NCI-H1417 treated with DMSO at 0.1 percent for 48 hours (cell line): ENCODE measurements at places on chromosomes 11 and 22.
A peak's percentile ranks its signal among the peaks of the same experiment; 100 is the strongest.

- no peak for DNase-seq
These were observed 322.7 kb upstream of the LARGE1 start for GRCh38 chr22:34243023-34243422.

DNA sequence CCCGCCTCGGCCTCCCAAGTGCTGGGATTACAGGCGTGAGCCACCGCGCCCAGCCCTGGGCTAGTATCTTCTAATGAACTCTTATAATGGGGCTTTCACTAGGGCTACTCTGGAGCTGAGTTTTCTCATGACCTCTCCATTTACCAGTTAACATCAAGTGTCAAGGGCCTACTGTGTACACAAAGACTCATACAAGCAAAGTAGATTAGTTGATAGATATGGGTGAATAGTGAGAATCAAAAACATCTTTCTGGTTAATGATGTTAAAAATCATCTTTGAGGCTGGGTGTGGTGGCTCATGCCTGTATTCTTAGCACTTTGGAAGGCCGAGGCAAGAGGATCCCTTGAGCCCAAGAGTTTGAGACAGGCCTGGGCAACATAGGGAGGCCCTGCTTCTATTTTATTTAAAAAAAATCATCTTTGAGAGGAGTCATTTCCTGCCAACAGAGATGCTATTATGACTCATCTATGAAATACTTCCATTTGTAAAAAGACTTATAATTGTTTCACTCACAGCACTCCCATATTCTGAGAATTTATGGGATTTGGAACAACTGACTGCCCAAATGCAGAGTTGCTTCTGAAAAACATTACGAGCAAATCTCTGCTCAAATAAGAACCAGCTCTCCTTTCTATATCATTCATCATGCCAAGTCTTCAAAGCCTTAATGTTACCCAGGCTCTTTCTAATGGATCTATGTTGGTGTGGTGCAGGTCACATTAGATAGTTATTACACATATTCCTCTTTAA is 57.0 kb downstream of the GDPD4 start:
- DNase-seq: no peak

- no peak for DNase-seq
These were observed 9.5 kb downstream of the SLC16A8 start for GRCh38 chr22:38074181-38075104.

GRCh38 chr11:117882311-117882905 is 6.0 kb upstream of the FXYD6 start:
- DNase-seq: peak; percentile 35

DNA sequence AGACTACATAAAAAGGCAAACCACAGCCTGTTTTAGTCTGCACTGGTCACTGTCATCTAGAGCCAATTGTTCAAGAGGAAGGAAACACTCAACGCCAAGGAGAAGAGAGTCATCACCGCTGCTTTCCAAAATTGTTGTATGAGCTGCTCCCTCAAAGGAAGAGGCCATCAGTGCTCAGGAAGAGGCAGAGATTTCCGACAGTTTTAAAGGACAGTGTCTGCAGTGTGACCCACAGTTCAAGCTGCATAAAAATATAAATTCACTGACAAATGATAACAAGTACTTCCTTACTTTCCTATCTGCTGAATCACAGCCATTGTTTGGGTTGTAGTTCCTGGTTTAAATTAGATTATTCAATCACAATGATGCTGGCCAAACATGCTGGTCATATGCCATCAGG is 16.4 kb downstream of the PRCP start:
- no peak for DNase-seq

DNA sequence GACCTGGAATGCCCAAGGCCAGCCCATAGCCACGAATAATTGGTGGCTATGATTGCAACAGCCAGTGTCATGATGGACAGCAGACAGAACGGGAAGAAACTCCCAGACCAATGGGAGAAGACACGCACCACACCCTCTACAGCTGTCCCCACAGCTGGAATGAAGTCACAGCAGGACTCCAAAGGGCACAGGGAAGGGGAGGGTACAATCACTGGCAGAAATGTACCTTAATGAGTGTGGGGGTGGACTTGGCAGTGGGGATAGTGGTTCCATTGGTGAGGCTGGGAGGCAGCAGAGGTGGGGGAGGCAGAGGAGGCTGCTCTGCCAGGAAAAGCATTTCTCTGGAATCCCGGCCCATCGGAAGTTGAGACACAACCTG is 52.9 kb downstream of the SGSM3 start:
- no peak for DNase-seq

DNA sequence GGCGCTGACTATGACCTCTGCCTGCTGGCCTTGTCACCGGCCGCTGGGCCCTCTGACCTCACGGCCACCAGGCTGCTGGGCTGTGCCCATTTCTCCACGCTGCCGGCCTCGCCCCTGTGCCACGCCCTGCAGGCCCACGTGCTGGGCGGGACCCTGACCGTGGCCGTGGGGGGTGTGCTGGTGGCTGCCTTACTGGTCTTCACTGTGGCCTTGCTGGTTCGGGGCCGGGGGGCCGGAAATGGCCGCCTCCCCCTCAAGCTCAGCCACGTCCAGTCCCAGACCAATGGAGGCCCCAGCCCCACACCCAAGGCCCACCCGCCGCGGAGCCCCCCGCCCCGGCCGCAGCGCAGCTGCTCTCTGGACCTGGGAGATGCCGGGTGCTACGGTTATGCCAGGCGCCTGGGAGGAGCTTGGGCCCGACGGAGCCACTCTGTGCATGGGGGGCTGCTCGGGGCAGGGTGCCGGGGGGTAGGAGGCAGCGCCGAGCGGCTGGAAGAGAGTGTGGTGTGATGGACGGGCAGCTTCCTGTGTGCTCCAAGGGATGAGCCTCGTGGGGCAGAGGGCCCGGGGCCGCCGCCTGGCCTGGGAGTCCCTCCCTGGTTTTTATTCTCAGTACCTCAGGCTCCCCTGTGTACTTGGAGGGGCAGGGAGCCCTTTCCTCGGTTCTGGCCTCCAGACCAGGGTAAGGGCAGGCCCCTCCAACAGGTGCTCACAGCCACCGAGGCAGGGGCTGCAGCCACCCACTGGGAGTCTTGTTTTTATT is 3.0 kb downstream of the LRFN4 start:
- DNase-seq: no peak

DNA sequence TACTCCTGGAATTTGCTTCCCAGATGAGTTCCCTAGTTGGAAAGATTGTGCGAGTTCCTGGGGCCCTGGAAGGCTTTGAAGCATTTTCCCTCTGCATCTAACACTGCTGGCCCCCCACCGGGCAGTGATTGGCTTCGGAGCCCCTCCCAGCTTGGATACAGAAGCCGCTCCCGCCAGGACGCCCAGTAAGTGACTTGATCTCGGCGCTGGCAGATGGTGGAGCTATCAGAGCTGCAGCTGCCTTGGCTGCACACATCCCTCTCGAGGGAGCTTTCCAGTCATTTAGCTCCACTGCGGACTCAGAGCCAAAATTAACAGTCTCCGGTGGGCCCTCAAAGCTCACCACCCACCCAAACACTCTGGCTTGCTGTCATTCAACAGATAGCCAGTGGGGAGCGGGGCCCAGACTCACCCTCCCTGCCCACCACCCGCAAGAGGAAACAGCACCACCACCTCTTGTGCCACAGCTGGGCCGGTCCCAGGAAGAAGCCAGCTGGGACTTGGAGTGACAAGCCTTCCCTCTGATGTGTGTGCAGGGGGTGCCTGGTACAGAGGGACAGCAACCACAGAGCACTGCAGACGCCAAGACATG is 162.3 kb downstream of the TRIM29 start:
- DNase-seq: no peak

DNA sequence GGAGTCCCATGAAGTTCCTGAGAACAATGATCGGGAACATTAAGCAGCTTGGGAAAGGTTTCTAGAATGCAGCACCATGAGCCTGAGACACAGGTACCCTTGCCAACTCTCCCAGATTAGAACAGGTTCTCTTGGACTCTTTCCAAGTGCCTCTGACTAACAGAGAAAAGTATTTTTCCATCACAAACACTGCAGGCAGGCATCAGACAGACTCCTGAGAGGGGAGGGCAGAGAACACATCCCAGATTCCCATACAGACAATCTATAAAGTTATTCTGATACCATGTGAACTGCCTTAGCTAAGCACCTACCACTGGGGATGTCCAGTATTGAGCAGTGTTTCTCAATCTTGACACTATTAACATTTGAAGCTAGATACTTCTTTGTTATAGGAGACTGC is 27.3 kb downstream of the SERGEF start:
- no peak for DNase-seq

DNA sequence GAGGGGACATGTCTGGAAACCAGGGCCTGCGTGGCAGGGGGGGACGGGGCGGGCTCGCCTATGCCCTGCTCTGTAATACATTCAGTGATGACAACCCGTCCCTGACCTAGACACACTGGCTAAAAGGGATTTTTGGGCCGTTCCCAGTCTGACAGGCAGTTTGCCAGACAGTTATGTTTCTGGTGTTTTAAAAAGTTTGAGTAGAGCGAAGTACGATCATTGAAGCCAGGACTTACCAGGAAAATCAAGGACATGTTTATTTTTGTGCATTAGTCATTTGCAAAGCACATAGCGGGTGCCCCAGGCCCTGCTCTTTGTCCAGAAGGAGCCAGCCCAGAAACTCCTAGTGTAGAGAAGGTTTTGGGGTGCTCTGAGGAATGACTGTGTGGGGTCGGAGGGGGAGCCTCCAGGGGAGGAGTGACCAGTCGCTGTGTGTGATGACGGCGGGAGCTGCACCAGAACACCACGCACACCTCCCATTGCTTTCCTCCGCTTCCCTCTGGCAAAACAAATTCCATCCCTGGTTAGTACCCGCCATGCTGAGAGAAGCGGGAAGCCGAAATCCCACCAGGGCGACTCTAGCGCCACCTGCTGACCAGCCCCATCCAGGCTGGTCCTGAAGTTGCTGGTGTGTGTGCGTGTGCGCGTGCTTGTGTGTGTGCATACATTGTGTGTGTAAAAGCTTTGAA is 50.8 kb downstream of the FBLN1 start:
- DNase-seq: peak; percentile 5

- DNase-seq: no peak
These were observed 22.0 kb downstream of the POU2F3 start for GRCh38 chr11:120261931-120262330.

- no peak for DNase-seq
These were observed 404.1 kb downstream of the TBC1D22A start for GRCh38 chr22:47166446-47167016.

GRCh38 chr11:128469220-128469619 is 118.1 kb downstream of the ETS1 start:
- DNase-seq: no peak

GRCh38 chr11:95100856-95101507 is 11.3 kb downstream of the ENDOD1 start:
- no peak for DNase-seq

GRCh38 chr11:112877581-112877980 is 83.6 kb upstream of the NCAM1 start:
- no peak for DNase-seq

- peak; percentile 84 for DNase-seq
These were observed 258.8 kb downstream of the SOX6 start for GRCh38 chr11:16097543-16097942.

GRCh38 chr22:35455529-35455928 is 55.6 kb downstream of the MCM5 start:
- DNase-seq: no peak
